Hematopoietic multipotent progenitor cell treated with erythropoietin and hydrocortisone succinate and interleukin-3 and kit ligand, for 8 days (in vitro differentiated cells): ENCODE measurements at places on chromosomes 5 and 9.

- no peak for DNase-seq
These were observed 43.0 kb upstream of the SLC25A51 start for GRCh38 chr9:37946971-37947370.

DNA sequence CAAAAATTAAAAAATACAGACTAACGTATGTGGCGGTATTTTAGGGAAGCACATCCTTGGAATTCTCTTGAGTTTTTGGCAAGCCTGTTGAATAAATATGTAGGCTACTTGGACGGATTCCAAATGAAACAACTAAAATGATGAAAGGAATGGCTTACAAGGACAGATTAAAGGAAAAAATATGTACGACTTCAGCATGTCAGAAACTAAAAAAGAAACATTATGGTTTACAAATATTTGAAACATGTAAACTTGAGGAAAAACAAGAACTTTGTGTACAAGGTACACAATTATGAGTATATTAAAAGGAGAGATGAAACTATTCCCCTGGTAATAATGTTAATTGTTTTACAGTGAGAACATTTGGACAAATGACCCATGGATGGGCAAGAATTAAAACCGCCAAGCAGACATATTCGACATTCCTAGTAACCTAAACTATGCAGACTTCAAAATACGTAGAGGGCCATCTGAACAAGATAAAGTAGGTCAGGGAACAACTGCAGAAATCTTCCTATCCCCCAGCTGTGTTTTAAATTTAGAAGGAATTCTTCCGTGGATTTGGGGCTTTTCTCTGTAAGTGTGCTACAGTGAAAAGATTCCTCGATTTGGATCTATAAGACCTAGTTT lies 12.5 kb downstream of the EDIL3 start:
- no peak for DNase-seq

- DNase-seq: no peak
These were observed 26.6 kb upstream of the C5orf58 start for GRCh38 chr5:170206216-170206615.

DNA sequence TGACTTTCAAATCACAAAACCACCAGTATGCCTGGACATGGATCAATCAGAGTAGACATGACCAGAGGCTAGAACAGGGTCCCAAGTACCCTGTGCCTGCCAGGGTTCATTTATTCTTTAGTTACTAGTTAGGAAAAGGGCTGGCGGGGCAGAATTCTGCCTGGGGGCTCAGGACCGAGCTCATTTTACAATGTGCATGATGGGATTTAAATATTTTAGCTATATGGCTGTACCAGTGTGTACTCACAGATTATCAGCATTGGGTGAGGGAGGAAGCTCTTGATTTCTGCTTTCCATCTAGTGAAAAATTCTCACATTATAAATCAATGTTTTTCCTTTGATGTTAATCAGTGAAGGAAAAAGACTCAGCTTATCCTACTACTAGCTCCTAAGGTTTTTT lies 1511.1 kb downstream of the EFNA5 start:
- no peak for DNase-seq

DNA sequence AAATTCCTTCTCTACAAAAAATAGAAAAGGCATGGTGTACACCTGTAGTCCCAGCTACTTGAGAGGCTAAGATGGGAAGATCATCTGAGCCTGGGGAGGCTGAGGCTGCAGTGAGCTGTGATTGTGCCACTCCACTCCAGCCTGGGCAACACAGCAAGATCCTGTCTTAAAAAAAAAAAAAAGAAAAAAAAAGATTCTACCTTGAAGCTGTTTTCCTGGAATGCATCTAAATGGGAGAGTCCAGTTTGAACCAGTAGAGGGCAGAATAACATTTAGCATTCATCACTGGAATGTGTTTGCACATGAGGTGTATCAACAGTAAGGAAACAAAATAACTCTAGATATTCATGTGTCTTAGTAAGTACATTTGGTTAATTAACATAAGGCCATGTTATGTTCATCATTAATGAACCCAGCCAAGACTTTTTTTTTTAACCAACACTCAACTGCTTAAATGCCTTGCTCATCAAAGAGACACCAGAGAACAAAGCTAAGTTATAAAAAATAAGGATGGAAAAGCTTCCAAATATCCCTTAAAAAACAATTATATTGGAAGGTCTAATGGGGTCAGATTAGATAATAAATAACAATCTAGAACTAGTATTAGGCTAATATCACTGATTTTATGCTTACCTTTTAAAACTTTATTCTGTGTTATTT lies 16.1 kb downstream of the IFNE start:
- peak; percentile 57 for DNase-seq

DNA sequence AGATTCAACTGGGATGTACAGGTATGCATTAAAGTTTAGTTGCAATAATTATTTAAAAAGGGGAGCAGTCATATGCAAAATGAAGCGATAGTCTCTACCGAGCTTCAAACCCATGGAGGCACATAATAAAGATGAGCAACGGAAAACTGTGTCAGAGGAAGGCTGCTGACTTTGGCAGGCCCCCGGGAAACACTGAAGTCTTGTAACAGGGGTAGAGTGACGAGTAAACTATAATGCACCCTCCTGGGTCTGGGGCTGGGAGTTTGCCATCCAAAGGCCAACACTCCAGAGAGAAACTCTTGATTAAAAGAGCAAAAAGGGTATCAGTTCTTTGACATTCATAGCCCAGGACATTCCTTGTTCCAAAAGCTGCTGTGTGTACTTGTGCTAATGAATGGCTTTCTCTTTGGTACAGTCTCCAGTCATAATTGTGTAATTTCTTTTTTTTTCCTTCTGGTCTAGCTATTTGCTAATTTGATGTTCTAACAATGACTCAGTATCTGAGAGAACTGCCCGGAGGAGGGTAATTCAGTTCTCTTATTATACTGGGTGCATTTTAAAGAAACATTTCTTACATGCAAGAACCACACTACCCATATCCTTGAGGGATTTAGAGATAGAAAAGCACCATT lies 59.2 kb downstream of the TNC start:
- DNase-seq: no peak

DNA sequence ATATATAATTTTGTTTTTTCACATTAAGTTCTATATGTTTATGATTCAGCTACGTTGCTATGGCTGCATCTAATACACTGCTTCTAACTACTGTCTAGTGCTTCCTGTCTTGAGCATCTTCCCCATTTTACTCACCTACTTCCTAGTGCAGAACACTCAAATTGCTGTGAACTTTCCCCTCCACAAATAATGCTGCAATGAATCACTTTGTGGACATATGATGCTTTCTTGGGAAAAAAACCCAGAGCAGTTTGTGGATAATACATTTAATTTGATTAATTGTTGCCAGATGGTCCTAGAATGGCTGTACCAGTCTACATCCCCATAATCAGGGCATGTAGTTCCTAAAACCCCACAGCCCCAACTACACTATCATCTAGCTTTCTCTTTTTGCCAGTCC lies 18.5 kb downstream of the CD180 start:
- DNase-seq: no peak

DNA sequence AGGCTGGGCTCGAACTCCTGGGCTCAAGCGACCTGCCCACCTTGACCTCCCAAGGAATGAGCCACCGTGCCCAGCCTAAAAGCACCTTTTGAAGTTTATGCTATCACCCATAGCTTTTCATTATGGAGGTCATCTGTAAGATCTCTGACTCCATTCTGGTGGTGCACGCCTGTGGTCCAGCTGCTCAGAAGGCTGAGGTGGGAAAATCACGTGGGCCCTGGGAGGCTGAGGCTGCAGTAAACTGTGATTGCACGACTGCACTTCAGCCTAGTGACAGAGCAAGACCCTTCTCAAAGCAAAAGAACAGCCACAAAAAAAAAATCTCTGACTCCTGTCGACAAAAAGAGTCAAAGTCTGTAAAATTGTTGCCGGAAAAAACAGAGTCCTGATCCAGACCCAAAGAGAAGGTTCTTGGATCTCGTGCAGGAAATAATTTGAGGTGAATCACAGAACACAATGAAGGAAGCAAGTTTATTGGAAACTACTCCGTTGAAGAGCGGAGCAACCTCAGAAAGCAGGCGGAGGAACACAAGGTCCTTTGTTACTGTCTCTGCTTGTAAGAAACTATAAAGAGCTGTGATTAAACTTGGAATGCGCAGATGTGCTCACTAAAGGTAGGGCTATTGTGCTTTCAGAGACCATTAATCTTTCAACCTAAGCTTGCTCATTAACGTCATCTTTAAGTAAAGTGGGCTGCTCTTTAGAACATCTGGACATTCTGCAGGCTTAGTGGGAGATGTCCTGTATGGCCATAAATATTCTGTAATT lies 2.0 kb upstream of the HAUS6 start:
- DNase-seq: no peak

- no peak for DNase-seq
These were observed 18.7 kb upstream of the WDR38 start for GRCh38 chr9:124834591-124834990.

- DNase-seq: peak; percentile 93
These were observed 47.0 kb upstream of the TGFBR1 start for GRCh38 chr9:99057665-99058625.

- no peak for DNase-seq
These were observed 303.1 kb downstream of the ENC1 start for GRCh38 chr5:74337254-74337983.

DNA sequence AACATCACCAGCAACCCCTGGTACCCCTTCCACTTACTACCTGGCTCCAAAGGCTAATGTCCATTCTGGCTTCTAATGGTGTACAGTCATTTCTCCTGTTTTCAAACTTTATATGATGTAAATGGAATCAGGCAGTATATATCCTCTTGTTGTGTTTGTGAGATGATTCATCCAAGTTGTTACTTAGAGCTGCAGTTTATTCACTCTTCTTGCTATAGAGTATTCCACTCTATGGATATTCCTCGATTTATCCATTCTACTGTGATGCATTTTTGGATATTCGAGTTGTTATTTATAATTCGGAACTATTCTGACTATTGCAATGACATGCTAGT lies 32.4 kb downstream of the IRF1 start:
- no peak for DNase-seq

DNA sequence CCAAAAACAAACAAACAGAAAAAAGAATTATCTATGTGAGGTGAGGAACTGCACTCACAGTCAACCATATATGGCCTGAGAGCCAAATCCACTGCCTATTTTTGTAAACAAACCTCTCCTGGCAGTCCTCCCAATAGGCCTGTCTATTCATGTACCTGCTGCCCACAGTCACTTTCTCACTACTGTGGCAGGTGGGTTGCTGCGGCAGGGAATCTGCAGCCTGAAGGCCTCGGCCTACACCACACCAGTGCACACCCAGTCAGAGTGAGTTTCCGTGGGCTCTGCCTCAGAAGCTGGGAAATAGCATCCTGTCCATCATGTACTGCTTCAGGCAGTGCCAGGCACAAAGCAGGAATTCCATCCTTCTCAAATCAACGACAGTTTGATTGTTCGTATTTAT lies 82.3 kb downstream of the SPTLC1 start:
- DNase-seq: no peak
